SW 1271 (cell line): ENCODE measurements at places on chromosomes 16 and 17.

DNA sequence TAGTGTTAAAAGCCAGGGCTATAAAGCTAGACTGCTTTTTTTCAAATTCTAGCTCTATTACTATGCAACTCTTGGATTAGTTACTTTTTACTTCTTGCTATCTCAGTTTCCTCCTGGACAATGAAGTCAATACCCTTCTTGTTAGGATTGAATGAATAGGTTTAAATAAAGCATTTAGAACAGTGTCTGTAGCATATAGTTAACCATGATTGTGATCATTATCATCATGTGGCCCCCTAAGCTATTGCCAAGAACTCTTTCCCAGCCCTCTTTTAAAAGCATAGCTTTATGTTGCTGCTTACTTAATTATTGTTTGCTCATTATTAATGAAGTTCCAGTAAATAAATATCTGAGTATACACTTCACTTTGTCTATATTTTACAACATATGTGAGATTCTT is 4.5 kb downstream of the VMP1 start:
- DNase-seq, result no peak

GRCh38 chr17:8146381-8147140 is 5.6 kb downstream of the PER1 start:
- DNase-seq, result no peak

GRCh38 chr17:79311373-79311772 is 236.7 kb downstream of the ENGASE start:
- no peak for DNase-seq

DNA sequence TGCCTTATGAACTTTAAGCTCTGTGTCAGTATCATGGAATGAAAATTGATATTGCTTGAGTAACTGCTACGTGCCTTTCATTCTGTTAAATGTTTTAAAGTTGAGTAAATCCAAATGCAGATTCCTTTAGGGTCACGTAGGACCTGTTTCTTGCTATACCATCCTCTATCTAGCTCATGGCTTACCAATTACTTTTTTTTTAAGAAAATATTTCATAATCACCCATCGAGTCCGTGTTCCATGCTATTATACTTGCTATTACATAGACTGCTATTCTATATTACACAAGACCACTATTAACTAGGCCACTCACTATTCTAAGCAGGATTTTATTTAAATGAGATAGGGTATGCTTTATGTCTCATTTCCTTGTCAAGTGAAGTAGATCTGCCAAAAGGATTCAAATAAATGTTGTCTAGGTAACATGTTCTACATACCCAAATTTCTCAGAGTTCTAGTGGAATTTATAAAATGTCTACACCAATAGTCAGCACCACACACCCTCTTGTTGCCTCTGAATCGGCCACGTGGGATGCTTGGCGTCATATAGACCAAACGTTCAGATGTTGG is 11.9 kb downstream of the ANKFN1 start:
- DNase-seq, result no peak

DNA sequence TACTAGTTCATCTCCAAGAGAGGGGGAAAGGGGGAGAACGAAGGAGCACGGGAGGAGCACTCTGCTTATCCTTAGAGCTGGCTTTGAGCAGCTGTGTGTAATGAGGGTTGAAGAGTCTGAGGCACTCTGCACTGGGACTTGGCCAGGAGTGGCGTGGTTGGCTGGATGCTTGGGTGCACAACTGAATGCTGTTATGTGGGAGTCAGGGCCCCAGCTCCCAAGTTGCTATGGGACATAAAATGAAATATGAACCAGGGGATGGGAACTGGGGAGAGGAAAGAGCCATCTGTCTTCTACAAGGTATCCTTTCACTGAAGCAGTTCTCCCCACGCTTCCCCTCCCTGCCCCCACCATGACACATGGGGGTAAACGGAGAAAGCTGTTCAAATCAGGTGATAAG is 105.9 kb upstream of the ANKFN1 start:
- DNase-seq, result no peak

DNA sequence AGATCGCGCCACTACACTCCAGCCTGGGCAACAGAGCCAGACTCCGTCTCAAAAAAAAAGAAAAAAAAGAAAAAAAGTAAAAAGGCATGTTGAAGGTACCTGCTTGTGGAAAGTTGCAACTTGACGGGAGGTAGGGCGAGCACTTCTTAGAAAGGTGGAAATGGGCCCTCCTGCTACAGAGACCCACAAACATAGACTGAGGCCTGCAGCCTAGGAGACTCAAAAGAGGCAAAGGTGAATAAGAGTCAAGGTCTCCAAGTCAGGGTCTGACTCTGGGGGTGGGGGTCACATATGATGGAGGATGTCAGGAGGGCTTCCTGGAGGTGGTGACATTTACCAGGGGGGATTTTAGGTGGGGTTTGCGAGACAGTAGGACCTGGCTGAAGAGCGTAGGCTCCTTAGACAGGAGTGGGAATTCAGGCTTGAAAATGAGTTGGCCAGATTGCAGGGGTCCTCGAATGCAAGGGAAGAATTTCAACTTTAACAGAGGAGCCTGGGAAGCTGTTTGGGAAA is 303.0 kb downstream of the SEC14L1 start:
- DNase-seq, result no peak

DNA sequence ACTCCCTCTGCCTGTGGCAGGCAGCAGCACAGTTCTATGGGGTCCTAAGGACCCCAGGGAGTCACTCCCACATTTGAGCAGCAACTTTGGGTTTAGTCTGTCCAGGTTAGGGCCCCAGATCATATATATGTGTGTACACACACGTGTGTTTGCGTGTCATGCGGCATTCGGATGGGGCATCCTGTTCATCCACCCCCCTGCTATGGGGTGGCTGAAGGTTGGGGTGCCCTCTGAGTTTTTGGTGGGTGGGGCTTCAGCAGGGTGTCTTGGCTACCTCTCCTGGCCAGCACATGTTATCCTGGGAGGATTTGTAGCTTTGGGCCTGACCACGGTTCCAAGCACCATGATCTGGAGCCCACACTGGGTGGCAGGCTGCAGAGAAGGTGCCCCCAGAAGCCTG is 100.7 kb downstream of the RAB11FIP4 start:
- no peak for DNase-seq

GRCh38 chr16:83940630-83941378 is 12.2 kb upstream of the OSGIN1 start:
- no peak for DNase-seq

DNA sequence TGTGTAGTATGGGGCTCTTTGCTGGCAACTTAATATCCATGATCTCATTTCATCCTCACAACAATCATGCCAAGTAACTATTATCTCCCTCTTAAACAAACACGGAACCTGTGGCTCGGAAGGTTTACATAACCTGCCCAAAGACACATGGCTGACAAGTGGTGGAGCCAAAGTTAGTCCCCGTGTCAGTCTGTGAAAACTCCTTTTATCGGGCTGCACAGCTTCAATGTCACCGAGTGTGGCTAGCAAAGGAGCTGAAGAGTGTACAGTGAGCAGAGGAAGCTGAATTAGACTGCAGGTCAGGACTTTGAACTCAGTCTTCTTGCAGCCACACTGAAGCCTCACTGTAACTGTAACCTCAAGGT is 80.3 kb downstream of the PARN start:
- DNase-seq, result no peak

DNA sequence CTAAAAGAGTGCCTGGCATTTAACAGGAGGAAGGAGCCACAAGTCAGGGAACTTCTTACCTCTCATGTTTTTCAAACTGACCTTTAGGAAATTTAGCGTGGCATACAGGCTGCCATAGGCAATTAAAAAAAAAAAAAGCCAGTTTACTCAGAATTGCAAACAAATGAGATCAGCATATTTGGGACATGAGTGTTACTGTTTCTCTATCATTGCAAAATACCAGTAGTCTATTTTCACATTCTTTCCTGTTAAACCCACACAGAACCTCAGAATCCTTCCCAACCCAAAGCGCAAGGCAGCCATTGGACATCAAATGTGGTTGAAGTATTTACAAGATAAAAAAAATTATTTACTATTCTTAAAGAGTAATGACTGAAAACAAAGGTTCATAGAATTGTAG is 366.4 kb upstream of the DYNLRB2 start:
- no peak for DNase-seq

DNA sequence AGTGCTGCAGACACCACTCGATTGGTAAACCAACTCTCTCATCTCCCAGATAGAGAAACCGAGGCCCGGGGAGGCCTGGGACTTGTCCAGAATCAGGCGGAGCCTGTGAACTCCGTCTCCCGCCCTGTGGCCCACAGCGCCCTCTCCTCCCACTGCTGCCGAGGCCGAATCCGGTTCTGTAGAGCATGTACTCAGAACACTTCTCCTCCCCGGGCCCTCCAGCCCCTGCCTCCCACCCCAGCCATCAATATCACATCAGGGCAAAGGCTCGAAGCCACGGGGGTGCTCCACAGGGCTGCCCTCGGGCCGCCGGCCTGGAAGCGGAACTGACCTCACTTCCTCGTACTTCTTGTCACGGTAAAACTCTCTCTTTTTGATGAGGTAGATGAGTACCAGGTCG is 13.0 kb downstream of the EMC6 start:
- DNase-seq, result no peak

DNA sequence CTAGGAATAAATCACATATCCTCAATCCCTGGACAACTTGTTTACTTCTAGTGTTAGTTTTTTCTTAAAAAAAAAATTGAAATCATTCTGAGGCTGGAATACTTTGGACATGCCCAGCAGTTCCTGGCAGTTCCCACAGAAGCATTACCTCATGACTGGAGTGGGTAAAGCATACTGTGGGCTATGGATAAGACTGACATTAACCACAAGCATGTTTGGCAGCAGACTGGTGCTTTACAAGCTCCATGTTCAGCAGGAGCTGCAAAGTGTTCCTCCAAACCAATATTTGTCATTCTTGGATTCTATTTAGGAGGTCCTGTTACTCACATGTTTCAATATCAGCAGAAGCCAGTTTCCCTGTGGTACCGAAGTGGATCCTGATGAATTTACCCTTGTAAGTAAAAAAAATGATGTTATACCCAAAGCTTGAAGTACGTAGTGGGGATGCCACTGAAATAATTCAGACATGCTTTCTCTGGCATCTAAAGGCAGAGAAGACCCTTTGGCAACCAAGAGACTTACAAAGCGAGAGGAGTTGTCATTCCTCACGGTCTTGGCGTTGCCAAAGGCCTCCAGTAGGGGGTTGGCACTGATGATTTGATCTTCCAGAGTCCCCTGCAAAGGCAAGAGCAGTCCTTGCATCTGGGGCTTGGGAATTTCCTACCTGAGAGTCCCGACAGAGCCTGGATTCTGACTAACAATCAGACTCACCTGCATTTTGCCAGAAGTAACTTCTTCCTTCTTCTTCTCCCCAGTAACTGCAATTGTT is 4.9 kb downstream of the MYH1 start:
- DNase-seq, result no peak

GRCh38 chr17:78828470-78829185 is 12.0 kb downstream of the USP36 start:
- peak; percentile 25 for DNase-seq

DNA sequence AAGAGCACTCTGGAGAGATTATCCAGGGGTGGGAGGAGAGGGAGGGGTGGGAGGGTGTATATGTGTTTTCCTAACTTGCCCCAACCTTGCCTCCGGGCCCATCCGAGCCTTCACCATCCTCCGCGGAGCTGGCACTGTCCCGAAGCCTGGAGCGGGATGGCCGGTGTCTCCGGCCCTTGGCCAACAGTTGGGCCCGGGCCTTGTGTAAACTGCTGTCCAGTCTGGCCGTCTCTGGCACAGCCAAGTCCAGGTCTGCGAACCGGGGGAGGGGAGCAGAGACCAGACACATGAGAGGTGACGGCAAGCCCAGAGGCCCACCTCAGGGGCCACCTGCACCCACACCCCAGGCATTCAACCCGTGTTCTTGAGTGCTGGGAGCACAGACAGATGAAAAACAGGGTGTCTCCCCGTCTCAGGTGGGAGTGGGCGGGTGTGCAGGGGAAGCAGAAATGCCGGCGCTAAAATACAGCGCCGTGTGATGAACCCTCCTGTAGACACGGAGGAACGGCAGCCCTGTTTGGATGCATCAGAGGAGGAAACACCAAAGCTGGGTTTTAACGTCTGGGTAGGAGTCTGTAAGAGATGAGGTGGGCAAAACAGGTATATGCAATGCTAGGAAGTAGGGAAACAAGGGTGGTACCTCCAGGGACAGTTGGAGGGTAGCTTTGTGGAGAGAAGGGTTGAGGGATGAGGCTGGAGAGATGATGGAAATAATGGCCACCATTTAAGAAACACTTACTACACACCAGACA is 11.7 kb downstream of the SAMD14 start:
- no peak for DNase-seq

- no peak for DNase-seq
Observed at GRCh38 chr17:28498652-28499363, 7.3 kb upstream of the FOXN1 start.

DNA sequence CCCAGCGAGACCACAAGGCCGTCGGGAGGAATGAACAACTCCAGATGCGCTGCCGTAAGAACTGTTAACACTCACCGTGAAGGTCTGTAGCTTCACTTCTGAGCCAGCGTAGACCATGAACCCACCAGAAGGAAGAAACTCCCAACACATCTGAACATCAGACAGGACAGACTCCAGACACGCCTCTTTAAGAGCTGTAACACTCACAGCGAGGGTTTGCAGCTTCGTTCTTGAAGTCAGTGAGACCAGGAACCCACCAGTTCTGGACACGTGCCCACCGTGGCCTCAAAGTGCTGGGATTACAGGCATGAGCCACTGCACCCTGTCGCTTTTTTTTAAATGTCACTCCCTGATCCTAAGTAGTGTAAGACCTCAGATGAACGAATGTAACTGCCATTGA is 17.3 kb downstream of the KPNA2 start:
- DNase-seq, result no peak

GRCh38 chr16:75452464-75453190 is 11.9 kb downstream of the TMEM170A start:
- no peak for DNase-seq

DNA sequence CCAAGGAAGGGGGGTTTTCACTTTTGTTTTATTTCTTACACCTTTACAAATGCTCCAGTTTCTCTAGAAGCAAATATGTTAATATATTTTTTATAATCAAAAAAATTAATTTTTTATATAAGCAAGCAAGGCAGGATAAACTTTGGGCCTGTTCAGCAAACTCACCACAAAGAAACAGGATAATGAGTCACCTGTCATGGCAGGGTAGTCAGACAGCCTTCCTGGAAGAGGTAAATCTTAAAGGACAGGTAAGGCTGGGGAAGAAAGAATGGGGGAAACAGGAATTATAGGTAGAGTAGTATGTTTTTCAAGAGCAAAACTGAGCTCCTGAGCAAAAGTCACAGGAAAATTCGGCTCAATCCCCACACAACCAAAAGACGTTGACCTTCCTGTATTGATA is 186.3 kb upstream of the SOX9 start:
- no peak for DNase-seq

GRCh38 chr16:66478733-66479511 is 51.8 kb downstream of the BEAN1 start:
- peak; percentile 54 for DNase-seq

DNA sequence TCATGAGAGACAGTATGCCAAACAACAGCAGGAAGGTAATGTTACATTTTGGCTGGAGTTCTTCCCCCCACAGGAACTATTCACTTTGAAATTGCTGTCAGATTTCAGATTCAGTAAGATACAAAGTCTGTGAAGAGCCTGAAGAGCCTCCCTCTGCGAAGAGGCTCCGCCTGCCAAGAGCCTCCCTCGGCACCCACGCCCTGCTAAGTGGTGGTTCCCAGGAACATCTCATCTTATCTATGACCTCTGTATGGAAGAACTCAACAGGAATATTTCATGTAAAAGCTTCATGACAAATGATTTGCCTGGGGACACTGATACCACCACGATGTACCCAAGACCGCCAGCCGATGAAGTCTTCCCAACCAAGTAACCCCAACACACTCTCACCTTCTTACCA is 3.2 kb downstream of the ZC3H7A start:
- DNase-seq, result no peak

GRCh38 chr16:90032674-90033331 is 13.5 kb upstream of the DBNDD1 start:
- no peak for DNase-seq
